ENCODE measurements at places on chromosomes 2 and 18.

DNA sequence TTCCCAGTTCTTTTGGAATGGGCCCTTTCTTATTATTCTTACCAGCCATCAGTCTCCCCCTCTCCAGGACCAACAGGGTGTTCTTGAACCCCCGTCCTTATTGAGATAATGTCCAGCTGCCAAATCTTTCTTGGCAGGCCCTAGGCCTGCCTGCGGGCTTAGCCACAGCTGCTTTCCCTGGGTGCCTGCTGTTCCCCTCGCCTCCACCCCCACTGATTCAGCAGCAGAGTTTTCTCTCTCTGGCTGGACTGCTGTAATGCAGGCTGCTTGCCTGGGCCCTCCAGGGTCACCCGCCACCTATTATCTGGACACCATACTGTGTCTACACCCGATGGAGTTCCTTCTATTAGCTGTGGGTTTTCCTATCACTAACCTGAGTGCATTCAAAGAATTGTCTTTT lies 395.4 kb upstream of the ATP5MC3 start:
- DNase-seq = no peak

DNA sequence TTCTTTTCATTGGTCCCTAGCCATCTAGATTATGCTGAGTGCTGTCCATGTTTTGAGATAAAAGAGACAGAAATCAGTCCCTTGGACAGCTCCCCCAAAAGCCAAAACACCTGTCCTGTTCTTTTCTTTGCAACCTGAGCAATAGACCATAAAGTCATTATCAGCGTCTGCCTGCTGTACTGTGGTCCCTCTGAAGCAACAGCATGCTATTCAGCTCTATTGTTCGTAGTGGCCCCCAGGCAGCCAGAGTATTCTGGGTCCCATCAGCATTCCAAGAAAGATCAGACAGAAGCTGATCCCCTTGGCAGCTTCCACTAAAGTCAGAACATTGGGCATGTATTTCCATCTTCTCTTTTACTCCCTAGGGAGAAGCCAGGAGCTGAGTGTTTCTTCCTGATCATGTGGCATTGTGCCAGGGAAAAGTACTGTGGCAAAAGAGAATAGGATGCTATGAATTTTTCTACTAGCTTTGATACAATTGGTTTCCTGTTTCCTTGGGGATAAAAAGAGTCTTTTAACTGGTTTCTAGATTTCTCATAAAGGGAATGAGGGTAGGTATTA lies 33.6 kb upstream of the ZSWIM2 start:
- DNase-seq = no peak

GRCh38 chr2:193963472-193964119 lies 1693.4 kb upstream of the SLC39A10 start:
- no peak for DNase-seq

- DNase-seq = no peak
Measured at GRCh38 chr2:94984964-94985575, 40.4 kb upstream of the MAL start.

DNA sequence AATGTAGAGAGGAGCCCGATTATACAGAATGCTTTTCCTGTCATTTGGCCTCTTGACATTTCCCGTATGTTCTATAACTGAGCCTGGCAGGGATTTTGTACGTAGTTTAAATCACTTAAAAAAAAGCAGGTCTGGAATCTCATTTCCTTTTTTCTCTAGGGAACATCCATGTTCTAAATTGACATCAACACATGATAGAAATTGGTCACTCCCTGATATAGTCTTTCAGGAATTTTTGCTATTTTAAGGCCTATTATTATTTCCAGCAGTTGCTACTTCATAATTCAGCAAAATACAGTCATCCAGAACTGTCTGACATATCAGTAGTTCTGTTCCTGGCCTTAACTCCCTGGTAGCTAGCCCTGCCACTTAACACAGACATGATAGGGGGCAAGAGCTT lies 565.7 kb upstream of the ZEB2 start:
- no peak for DNase-seq

DNA sequence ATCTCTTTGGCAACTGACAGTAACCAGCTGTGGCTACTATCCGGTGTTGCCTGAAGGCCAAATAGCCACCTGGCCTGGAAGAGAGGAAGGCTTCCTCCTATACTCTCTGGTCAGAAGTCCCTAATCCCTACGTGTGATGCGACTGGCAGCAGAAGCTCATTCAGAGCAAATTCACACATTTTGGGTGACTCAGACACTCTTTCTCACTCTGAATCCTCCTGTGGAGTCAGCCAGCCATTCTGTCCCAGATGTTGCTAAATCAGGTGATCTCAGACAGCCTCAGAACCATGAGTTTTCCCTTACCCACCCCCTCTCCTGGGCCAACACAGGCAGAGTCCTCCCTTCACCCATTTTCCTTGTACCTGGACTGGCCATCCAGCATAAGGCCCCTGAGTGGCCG lies 34.7 kb downstream of the CFAP53 start:
- no peak for DNase-seq

GRCh38 chr2:36717603-36718266 lies 21.2 kb downstream of the VIT start:
- DNase-seq = no peak

DNA sequence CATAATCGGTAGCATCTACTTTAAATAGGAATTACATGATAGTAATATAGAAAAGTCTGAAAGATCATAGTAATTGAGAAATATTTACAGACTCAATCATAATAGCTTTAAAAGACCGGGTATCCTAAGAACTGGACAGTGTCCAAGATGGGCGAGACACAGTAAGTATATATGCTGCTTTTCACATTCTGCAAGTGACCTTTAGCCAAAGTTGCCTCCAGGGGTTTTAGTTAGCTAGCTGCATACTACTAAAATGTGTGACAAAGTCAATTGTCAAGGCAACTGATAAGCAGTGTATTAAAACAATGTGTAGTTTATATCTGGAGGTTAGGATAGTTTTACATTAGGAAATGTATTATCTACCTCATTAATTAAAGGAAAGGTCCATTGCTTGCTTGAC lies 24.6 kb downstream of the CD302 start:
- DNase-seq = no peak

DNA sequence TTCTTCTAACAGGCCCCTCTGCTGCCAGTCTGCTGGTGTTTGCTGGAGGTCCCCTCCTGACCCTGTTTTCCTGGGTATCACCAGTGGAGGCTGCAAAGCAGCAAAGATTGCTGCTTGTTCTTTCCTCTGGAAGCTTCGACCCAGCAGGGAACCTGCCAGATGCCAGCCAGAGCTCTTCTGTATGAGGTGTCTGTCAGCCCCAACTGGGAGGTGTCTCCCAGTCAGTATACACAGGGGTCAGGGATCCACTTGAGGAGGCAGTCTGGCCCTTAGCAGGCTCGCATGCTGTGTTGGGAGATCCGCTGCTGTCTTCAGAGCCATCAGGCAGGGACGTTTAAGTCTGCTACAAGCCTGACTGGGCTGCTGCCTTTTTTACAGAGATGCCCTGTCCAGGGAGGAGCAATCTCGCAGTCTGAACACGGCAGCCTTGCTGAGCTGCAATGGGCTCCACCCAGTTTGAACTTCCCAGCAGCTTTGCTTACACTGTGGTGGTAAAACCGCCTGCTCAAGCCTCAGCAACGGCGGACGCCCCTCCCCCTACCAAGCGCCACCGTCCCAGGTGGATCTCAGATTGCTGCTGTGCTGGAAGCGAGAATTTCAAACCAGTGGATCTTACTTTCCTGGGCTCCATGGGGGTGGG lies 29.9 kb downstream of the CHCHD5 start:
- DNase-seq = no peak

- DNase-seq = no peak
Measured at GRCh38 chr2:179226961-179227259, 37.7 kb downstream of the SESTD1 start.

- no peak for DNase-seq
Measured at GRCh38 chr18:22683786-22684185, 249.3 kb upstream of the RBBP8 start.

DNA sequence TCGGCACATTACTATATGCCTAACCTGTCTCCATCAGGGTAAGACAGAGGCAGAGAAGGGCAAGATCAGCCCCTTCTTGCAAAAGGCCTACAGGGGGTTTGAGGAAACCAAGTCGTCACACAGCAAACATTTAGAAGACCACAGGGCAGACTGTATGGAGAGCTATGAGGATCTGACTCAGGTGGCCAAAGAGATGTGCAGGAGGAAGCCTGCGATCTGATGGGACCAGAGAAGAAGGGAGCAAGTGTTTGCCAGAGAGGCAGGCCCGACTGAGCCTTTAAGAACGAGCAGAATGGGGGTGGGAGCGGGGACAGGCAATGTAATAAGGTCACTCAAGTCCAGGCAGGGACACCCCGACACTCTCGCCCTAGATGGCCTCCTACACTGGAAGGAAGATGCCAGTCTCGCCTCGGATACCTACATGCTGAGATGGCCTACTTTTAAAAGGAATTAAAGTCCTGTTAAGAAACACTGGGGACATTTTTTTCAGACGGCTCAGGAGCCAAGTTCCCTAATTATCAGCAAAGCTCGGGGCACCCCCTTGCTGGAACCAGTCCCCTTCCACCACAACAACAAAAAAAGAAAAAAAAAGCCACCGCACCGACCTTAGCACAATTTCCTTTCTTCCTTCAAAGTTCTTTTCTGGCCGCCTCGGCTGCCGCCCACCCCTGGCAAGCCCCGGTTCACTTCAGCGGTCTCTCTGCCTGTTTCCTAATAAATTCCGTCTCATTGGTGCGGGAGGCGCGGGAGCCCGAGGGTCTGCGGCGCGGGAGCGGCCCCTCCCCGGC lies 1.5 kb downstream of the SFXN5 start:
- DNase-seq = peak; percentile 3

DNA sequence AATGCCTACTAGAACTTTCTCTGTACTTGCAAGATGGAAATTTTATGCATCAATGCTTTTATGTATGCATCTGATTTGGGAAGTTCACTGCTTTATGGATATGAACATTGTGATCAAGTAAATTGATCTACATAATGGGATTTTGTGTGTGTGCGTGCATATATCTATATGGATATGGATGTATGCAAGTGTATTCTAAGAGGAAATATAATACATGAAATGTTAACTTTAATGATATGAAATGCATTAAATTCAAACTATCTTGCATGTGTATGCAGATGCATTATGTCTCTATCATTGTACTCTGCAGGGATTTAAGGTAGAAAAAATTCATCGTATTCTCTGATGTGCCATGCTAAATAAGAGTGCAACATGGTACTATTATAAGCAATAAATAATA lies 1855.4 kb upstream of the PIK3C3 start:
- DNase-seq = no peak

- DNase-seq = no peak
Measured at GRCh38 chr2:238166391-238167343, 7.9 kb downstream of the ERFE start.

DNA sequence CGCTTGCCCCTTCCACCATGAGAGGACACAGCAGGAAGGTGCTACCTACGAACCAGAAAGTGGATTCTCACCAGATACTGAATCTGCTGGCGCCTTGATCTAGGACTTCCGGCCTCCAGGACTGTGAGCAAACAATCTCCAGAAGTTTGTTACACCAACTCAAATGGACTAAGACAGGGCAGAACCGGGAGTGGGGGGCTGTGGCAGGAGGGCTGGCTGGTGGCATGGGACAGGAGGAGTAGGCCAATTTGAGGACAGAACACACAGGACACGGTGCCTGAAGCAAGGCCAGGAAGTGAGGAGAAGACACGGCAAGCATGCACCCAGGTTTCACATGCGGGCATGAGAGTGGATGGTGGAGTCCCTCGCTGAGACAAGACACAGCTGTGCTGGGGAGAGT lies 40.1 kb downstream of the CRACDL start:
- DNase-seq = no peak

Data from stimulated activated CD4-positive, alpha-beta T cell treated with anti-CD3 and anti-CD28 coated beads, Interleukin-12 subunit alpha, Interleukin-12 subunit beta, amount 100 ng/mL, for 48 hours (primary cell).